ENCODE measurements at places on chromosomes 5 and 9.

GRCh38 chr5:39411985-39412384 is 12.8 kb downstream of the DAB2 start:
- DNase-seq: no peak

GRCh38 chr5:133458435-133458834 is 153.9 kb downstream of the FSTL4 start:
- no peak for DNase-seq

DNA sequence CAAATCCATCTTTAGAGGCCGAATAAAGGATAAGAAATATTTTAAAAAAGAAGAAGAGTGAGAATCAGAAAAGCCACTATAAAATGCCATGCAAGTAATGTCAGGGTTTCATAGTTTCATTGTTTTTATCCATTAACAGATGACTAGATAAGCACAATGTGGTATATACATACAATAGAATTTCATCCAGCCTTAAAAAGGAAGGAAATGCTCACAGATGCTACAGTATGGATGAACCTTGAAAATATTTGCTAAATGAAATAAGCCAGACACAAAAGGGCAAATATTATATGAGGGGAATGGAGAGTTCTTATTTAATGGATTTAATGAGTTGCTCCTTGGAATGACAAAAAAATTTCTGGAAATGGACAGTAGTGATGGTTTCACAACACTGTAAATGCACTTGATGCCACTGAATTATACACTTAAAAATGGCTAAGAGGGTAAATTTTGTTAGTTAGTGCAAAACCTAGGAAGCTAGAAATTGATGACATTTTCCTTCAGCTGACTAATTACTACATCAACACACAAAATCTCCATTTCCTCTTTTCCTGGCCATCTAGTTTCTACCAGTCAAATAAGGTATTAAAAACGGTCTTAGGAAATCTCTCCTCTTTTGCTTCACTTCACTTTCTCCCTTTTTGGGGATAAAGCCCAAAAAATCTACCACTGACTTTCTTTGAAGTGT is 86.6 kb downstream of the GNA14 start:
- DNase-seq: no peak

DNA sequence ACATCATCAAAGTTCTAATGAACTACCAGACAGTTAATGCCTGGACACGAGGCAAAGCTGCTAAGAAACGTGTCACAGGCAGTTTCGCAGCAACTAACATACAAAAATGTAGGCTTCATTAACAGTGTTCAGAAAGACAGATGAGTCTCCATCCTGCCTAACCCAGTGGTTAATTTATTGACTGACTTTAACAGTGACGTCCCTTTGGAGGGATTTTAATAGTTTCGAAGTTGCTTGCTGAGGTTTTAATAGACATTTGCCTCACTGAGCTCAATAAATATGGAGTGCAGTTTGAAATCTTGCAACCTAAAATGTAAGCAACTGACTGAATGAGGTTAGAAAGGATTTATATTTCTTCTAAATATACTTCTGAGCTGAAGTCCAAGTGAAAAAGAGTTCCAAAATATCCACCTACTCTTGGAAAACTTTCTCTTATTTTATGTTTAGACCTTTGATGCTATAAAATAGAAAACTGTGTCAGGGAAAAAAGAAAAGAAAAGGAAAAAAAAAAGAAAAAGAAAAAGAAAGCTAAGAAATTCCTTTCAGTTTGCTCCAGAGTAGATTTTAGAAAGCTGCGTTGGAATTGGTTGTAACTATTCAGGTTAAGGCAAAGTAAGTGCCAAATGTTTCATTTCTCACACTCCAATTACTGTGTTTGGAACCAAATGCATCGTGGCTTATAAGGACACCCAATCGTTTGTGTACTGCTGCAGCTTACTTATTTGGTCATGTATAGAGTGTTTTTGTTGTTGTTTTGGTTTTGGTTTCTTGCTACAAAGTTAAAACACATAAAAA is 2016.6 kb downstream of the MAT2B start:
- DNase-seq: no peak

GRCh38 chr5:59617186-59617771 is 276.2 kb downstream of the PDE4D start:
- DNase-seq: no peak

DNA sequence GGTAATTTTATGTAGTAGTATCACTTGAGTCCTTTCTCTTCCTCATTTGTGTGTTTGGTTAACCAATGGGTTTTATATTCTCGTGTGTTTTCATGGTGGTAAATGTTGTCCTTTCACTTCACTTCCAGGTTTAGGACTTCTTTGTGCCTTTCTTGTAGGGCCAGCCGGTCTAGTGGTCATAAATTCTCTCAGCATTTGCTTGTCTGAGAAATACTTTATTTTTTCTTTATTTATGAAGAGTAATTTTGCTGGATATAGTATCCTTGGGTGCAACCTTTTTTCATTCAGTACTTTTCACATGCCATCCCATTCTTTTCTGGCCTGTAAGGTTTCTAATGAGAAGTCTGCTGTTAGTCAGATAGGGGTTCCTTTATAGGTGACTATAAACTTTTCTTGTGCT is 107.1 kb downstream of the GNA14 start:
- no peak for DNase-seq

DNA sequence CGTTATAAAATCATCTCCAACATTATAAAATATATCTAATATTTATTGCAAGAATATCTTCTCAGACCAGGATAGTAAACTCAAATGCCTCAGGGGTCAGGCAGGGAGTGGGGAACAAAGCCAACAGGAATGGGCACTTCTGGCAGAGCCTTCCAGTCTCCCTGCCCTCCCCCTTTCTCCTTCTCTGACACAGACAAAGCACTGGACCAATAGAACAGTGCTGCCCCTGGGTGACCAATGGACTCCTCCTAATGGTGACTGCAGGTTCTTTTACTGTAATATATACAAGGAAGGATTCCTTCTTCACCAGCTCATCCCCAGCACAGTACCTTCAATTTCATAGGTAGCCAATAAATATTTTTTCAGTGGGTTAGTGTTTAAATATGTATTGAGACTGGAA is 31.1 kb upstream of the MAMDC2 start:
- no peak for DNase-seq

- DNase-seq: no peak
Observed at GRCh38 chr5:137122075-137122474, 377.1 kb downstream of the SPOCK1 start.

DNA sequence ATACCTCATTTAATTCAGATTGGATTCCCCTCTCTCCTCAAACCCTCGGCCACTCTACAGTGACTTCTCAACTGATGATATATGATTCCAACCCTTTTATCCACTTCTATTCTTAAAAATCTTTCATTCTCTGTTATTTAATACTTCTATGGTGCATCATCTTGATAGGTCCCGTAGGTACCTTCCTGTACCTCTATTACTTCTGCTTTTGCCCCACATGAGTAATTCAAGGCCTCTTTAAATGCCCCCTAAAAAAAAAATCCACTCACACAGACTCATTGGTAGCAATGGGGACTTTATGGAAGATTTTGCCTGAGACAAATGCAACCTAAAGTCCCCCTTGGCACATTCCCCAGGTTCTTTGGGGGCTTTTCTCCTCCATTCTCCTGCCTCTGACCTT is 54.3 kb downstream of the FAM81B start:
- no peak for DNase-seq

- no peak for DNase-seq
Observed at GRCh38 chr5:116009806-116010205, 22.5 kb upstream of the ARL14EPL start.

DNA sequence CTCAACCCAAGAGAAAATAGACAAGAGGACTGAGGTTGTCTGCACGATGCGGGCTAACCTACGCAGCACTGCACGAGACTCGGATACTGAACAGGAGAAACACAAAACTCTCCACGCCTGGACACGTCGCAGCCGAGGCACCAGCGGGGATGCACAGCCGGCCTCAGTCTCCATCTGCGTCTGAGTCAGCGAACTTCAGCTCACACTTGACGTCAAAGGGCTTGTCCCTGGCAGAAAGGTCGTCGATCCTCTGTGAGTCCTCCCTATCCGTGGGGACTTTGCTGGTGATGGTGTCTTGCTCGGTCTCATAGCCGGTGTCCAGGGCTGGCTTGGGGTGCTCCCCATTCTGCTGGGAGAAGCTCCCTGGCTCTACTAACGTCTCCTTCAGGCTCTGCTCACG is 60.2 kb downstream of the SECISBP2 start:
- no peak for DNase-seq

DNA sequence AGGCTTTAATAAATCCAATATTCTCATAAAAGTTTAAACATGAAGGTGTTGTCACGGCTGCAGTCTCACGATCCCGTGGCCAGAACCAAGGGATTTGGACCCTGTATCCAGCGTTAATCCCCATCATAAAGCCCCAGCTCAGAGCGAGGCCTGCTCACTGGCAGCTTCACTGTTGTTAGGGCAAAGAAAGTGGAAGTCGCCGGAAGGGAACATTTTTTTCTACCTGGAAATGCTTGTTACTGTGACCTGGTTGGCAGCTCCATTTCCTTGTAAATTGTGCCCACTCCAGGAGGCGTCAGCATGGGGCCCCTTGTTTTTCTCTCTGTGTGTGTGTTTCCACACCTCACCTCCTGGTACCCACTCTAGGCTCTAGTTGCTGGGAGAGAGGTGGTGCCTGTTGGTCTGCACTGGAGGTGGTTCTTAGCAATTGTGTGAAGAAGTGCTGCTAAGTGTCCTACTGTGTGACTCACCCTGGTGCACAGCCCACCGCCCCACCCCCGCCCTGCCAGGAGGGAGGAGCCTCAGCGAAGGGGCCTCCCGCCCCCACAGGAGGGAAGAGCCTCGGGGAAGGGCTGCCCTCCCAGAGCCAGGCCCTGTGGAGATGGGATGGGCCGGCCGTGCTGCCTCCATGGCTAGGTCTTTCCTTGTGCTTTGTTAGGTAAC is 105.1 kb downstream of the EHMT1 start:
- DNase-seq: peak; percentile 34

DNA sequence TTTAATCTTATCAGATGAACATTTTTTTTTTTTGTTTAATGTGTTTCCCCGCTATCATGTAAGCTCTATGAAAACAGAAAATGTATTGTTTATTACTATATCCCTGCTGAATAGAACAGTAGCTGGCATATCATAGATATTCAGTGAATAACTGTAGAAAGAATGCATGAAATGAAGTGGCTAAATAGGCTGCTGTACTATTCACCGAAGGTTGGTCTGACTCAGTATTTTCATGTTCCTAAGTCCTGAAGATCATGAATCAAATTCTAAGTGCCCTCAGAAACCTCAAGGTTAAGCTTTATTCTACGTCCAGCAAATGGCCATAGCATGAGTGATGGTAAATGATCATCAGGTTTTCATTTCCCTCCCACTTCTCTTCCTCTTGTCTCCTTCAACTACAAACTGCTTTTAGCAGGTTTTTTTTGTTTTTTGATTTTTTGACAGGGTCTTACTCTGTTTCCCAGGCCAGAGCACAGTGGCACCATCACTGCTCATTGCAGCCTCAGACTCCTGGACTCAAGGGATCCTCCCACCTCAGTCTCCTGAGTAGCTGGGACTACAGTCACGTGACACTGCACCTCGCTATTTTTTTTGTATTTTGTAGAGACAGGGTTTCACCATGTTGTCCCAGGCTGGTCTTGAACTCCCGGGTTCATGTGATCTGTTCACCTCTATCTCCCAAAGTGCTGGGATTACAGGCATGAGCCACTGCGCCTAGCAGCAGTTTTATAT is 19.1 kb upstream of the ZFAND5 start:
- DNase-seq: no peak

GRCh38 chr5:39486790-39487189 is 62.0 kb upstream of the DAB2 start:
- no peak for DNase-seq

DNA sequence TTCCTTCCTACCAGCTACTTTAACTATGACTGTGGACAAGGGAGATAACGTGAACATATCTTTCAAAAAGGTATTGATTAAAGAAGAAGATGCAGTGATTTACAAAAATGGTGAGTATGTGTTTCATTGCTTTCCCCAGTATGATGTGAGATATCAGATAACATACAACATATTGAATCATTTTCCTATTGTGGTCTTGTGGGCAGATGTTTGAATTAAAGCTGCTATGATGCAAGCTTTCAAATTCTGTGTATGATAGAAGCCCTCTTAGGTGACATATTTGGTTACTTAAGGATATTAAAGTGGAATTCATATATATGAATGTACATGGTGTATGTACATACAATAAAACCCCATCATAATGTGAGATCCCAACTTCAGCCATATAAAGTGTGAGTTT is 59.5 kb downstream of the TEK start:
- no peak for DNase-seq

- no peak for DNase-seq
Observed at GRCh38 chr9:71814226-71814625, 45.9 kb upstream of the CEMIP2 start.

DNA sequence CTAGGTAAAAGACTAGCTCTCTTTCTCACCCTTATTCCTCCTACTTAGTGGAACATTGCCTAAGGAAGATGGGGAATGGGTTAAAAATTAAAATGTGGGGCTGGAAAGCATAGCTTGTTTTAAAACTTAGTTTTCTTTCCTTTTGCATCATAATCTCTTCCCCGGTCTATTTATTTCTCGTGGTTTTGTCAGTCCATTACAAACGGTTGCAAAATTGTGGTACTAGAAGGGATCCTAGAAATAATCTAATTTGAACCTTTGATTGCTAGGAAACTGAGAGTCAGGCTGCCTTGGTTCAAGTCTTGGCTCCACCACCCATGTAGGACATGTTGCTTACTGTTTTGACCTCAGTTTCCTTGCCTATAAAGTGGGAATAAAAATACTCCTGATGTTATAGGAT is 1.3 kb downstream of the IL31RA start:
- DNase-seq: no peak

DNA sequence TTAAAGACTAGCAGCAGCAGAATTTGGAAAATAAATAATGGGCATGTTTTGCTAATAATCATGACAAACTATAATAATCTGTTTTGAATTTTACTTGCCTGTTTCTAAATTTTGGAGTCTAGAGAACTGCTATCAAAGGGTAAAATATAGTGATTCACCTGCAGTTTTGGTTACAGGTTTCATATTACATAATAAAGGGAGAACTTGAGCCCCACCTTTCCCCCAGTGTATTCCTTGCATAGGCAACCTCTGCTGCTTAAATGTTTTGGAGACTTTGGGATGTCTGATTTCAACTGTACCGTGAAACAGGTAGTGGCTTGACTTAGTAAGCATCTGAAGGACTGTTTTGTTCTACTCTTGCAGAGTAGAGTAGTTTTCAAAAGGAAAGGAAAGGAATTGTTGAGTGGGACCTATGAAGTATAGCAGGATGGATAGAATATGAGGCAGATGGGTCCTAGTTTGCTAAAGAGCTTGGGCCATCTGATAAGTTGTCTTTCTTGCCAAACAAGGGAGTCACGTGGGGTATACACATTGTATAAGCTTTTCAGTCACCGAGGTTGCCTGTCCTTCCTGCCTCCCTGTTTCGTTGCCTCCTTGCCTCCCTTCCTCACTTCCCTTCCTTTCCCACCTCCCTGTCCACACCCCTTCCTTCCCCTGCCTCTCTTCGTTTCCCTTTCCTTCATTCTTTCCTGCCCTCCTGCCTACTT is 19.1 kb downstream of the CREBRF start:
- no peak for DNase-seq

DNA sequence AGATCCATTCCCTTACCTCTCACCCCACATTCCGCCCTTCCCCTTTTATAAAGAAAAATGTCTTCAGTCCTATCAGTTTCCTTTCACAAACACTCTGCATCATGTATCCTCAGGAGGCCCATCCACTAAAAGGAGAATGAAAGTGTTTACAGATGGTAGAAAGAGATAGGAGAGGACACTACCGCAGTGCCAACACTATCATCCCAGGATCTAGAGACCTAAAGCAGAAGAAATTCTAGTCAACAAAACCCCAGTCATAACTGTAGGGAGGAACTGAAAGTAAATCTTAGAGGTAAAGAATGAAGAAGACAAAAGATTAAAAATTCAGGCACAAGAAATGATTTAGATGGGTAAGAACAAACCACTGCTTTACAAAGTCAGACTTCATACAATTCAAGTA is 114.1 kb downstream of the MLLT3 start:
- DNase-seq: no peak

GRCh38 chr9:2497666-2498400 is 123.8 kb upstream of the VLDLR start:
- DNase-seq: no peak

Data from activated CD8-positive, alpha-beta memory T cell treated with anti-CD3 and anti-CD28 coated beads, Interleukin-2, amount 50 U/mL, for 4 hours (primary cell).